ENCODE measurements at places on chromosomes 2 and 18. TPM values are rescaled to one million over a fixed set of nuclear protein-coding genes. Genes with fewer than 3 reads are reported as not detected.

Gene RTP5
- not detected for total RNA-seq

Gene CMPK2
- 2.4 TPM for total RNA-seq

Gene SMIM21
- total RNA-seq, result not detected

Gene CDKL4
- 3.1 TPM for total RNA-seq

Gene KCNE4
- 2.9 TPM for total RNA-seq

Gene EHD3
- total RNA-seq, result 3.0 TPM

Gene SFT2D3
- total RNA-seq, result 5.8 TPM

Gene GKN1
- not detected for total RNA-seq
